ENCODE measurements at places on chromosomes 13 and 19.
A peak's percentile ranks its signal among the peaks of the same experiment; 100 is the strongest.

GRCh38 chr13:25178070-25178469, 6.0 kb upstream of the AMER2 start:
- DNase-seq = no peak

GRCh38 chr13:86862137-86862536, 809.0 kb upstream of the SLITRK5 start:
- DNase-seq = no peak

- no peak for DNase-seq
Measured at GRCh38 chr19:39917561-39918182, 16.8 kb downstream of the FCGBP start.

- DNase-seq = no peak
Measured at GRCh38 chr19:55642153-55643002, 1.1 kb upstream of the ZNF581 start.

GRCh38 chr19:5403968-5404640, 51.1 kb upstream of the ZNRF4 start:
- no peak for DNase-seq

GRCh38 chr19:18768046-18768771, 22.9 kb downstream of the COMP start:
- no peak for DNase-seq

DNA sequence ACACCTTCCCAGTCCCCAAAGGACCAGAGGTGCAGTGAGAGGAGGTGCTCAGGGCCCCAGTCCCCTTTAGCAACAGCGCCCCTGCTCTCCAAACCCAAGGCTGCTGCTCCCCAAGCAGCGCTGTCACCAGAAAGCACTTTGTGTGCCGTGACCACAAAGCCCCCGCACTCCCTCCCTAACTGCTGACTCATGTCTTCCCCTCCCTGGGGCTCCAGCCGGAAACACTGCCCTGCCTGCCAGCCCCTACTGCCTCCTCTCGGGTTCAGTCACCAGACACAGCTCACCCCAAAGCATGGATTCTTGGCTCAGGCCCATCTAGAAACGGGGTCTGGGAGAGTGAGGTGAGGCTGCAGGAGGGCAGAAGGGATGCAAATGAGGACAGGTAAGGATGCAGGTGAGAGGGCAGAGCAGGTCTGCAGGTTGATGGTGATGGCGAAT, 4.9 kb upstream of the TNFSF14 start:
- DNase-seq = peak; percentile 12

DNA sequence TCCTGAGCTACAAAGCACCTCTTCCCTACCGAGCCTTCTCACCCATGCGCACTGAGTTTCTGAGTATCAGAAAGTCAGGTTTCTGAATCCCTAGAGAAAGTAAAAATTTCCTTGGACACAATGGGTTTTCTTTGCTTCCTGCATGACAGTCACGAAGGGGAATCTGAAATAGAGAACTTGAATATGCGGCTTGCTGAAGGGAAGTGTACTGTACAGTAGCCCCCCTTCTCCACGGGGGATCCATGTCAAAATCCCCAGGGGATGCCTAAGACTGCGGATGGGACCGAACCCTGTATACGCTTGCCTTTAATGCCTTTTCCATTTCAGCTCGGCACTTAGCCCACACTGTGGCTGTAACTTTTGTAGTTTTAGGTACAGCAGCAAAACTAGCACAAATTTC, 107.9 kb downstream of the GGACT start:
- no peak for DNase-seq

- DNase-seq = no peak
Measured at GRCh38 chr13:111663953-111664421, 343.5 kb downstream of the TEX29 start.

DNA sequence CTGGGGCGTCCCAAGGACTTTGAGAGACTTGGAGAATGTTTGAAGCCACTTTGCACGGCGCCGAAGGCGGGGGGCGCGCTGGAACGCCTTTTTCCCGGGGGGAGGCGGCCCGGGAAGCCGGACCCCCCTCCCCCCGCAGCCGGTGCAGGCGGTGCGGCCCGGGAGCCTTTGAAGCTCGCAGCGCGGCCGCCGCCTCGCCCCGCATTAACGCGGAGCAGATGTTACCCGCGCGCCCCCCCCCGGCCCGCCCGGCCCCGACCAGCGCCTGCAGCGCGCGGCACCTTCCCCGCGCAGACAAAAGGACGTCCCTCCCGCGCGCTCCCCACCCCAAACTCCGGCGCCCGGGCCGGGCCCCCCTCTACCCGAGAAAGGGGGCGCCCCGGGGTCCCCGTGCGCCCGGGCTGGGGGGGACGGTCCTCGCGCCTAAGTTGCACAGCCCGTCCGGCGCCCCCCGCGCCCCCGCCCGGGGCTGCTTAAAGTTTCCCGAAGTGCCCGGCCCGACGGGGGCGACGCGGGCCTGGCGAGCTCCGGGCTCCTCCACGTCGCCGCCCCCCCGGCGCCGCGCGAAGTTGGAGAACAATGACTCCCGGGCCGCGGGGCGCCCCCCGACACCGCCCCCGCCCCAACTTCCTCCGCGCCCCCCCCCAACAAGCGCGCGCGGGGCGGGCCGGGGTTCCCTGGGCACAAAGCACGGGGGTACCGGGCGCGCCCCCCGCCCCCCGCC, 685 bp downstream of the TCF3 start:
- no peak for DNase-seq

GRCh38 chr13:30235216-30235615, 72.1 kb downstream of the KATNAL1 start:
- no peak for DNase-seq

DNA sequence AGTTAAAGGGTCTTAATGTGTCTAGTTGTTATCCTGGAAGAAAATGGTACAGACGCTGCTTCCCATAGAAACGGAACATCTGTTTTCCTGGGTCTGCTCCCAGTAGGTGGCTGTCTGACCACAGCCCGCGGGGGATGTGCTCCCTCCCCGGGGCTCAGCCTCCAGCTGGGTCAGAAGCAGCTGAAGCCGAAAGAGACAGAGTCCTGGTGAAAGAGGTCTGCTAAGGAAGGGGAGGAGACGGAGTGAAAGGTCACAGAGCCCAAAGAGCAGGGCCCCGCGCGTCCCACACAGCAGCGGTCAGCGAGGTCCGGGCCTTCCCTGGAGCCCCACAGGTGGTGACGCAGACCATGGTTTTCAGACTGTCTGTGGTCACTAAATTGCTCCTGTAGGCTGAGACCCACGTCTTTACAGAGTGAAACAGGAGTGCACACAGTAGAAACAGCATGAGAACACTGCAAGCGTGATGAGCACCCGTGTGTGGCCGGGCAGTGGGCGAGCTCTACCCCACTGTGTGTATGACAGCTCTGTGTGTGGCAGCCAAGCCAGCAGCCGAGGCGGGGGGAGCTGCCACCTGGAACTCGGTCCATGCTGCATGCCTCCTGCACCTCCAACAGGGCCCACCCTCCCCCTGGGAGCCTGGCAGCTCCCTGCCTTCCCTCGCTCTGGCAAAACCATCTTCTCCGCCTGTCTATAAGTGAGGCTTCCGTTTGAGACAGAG, 52.0 kb upstream of the C13orf46 start:
- no peak for DNase-seq

DNA sequence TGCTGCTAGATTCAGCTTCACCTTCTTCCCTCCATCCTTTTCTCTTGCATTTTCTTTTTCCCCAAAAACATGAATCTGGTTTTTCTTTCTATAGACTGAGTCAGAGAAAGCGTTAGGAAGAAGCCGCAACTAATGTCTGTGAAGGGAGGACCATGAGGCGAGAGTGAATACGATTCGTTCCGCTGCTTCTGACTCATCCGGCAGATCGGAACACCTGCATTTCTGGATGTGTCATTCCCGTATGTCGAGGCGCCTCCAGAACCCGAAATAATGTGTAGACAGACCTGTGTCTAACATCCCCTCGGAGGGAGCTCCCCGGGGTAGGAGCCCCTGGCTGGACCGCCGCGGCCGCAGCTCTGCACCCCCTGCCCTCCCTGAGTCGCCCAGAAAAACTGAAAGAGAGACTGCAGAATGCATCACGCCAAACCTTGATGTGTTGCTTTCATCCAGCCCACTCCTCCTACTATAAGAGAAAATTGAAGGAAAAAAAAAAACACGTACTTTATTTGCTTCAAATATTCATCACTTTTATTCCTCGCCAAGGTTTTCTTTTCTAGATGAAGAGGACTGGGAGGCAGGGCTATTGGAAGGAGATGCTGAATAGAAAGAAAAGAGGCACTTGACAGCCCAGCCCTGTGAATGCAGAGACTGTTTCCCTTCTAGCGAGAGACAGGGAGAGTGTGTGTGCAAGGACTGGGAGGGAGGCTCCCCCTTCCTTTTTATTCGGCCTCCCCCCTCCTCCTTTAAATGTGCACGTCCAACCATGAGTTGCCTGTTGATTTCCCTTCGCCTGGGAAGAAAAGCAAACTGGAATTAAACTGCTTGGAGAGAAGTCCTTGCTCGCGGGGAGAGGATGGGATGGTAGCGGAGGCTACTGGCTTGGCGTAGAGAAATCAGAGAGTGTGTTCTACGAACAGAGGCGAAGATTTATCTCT, 616 bp upstream of the PCDH17 start:
- no peak for DNase-seq

GRCh38 chr13:46598820-46599180, 45.8 kb downstream of the LRCH1 start:
- no peak for DNase-seq

- DNase-seq = no peak
Measured at GRCh38 chr19:13984875-13985741, 21.0 kb downstream of the RFX1 start.
